ENCODE measurements at places on chromosomes 16 and 17.

GRCh38 chr17:79836972-79837887 is 2.0 kb downstream of the CBX4 start:
- peak; percentile 47 for DNase-seq

- no peak for DNase-seq
Measured at GRCh38 chr17:49577650-49577934, 1.9 kb downstream of the NXPH3 start.

- peak; percentile 41 for DNase-seq
Measured at GRCh38 chr17:14359163-14360020, 58.5 kb downstream of the HS3ST3B1 start.

DNA sequence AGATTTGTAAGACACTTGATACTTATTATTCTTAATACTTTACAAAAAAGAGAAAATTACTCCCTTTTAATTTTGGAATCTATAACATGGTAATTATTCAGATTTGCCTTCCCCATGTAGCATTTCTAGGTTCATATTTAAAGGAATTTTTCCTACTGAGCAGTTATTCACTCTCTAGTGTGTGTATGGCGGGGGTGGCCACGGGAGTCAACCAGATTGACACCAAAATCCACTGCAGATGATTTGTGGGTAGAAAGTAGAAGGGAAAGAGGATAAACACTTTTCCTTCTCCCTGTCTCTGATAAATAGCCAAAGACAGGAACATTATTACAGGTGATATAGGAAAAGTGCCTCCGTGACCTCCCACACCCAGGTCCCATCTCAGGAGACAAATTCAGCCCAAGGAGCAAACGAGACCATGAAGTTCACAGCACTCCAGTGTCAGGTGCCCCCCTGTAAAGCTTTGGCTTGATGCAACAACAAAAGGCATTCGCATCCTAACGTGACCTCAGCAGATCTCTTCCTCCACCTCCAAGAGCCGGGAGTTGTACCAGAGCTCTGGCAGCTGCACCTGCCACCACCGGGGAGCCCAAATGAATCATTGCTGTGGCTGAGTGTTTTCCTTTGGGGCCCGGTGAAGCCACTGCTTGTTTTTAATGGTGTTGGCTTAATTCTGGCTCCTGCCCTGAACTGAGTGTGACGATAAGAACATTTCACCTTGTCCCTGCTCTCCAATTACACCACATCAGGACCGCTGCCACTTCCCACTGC is 92.7 kb upstream of the NOL11 start:
- DNase-seq = no peak

DNA sequence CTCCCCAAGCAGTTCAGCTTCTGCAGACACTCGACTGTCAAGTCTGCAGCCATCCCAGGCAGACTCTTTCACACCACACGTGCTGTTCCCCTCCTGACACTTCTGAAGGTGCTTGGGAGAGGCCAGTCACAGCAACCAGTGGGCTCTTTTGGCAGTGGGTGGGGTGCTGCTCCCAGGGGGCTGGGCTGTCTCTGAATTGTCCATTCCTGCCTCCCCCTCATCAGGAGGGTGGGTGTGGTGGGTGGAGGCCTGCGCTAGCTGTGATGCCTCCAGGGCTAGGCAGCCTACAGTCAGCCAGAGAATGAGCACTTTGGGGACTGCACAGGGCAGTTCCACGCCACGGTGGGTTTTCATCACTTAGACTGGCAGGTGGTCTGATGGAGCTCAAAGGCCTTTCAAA is 10.3 kb downstream of the STARD3 start:
- DNase-seq = no peak

GRCh38 chr16:2586241-2586640 is 48.4 kb downstream of the PDPK1 start:
- no peak for DNase-seq

GRCh38 chr16:88842308-88842756 is 14.4 kb downstream of the GALNS start:
- no peak for DNase-seq

DNA sequence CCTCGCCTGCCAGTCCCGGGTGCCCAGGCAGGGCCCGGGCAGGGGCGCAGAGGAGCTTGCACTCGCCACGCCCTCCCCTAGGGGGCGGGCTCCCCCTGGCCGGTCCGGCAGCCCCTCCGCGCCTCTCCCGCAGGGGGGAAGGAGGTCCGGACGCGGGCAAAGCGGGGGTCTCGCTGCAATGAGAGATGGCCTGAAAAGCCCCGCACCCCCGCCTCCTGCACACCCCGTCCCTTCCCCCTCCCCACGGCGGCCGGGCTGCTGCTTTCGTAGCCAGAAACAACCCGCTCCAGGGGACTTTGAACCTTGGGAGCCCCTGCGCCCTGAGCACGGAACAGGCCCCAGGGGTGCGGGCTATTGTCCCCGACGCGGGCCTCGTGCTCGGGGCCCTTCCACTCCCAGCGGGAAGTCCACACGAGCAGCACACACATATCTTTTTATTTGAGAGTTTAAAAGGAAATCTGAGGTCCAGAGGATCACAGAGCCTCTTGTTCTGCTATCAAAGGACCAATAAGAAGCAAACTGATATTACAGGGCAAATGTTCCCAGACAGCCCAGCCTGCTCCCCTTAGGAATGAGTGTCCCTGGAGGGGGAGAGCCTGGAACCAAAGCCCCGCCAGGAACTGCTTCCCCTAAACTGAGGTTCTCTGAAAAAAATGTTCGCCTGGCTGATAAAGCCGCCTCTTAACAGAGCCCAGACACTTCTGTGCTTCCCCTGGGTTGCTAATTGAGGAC is 5.8 kb upstream of the CBX4 start:
- DNase-seq = peak; percentile 50

DNA sequence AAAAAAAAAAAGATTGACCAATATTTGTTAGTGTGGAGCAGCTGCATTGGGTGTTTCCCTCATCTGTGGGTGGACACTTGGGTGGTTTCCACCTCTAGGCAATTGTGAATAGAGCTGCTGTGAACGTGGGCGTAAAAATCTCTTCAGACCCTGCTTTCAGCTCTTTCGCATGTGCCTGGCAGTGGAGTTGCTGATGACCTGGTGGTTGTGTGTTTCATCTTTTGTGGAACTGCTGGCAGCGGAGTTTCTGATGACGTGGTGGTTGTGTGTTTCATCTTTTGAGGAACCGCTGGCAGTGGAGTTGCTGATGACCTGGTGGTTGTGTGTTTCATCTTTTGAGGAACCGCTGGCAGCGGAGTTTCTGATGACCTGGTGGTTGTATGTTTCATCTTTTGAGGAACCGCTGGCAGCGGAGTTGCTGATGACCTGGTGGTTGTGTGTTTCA is 21.4 kb downstream of the ZC3H18 start:
- no peak for DNase-seq

- no peak for DNase-seq
Measured at GRCh38 chr17:16971458-16972338, at the start of gene TNFRSF13B. Gene TNFRSF13B, minus strand, starts transcription at chr17:16972118. Its CDS starts 43 bp downstream, at chr17:16972075.

- peak; percentile 49 for DNase-seq
Measured at GRCh38 chr16:19884611-19885450, at the start of gene GPRC5B. Gene GPRC5B, minus strand, starts transcription at chr16:19884848. Its CDS starts 12,003 bp downstream, at chr16:19872845.

GRCh38 chr16:4723071-4723767 is 10.9 kb downstream of the ANKS3 start:
- DNase-seq = no peak

GRCh38 chr16:57315416-57315815 is 30.9 kb upstream of the PLLP start:
- no peak for DNase-seq

DNA sequence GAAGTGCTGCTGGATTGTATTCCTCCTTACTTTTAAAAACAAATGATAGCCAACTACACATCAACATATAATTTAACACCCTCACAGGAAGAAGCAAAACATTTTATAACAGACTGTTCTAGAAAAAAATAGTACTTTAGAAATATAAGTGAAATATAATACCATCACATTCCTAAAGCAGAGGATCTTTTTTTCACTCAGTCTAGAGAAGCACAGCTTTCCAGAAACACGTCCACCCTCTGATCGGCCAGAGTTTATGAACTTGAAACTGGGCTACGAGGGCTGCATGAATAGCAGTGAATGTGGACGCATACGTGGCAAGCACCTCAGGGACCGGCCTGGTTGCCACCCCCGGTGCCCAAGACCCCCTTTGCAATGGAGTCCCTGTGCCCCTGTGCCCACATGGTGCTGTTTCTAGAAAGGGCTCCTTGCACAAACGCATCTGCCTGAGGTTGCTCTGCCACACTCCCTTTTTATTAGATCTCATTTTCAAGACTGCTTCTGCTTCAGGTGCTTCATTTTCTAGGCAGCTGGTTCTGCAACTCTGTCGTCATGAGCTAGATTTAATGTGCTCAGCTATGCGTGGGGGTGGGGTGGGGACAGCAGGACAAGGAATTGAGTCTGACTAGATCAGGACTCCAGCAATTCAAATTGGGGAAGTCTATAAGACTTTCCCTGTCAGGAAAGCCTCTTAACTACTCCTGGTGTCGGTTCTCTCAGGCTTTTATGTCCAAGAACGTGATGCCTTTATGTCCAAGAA is 29.1 kb upstream of the ERN1 start:
- DNase-seq = no peak

DNA sequence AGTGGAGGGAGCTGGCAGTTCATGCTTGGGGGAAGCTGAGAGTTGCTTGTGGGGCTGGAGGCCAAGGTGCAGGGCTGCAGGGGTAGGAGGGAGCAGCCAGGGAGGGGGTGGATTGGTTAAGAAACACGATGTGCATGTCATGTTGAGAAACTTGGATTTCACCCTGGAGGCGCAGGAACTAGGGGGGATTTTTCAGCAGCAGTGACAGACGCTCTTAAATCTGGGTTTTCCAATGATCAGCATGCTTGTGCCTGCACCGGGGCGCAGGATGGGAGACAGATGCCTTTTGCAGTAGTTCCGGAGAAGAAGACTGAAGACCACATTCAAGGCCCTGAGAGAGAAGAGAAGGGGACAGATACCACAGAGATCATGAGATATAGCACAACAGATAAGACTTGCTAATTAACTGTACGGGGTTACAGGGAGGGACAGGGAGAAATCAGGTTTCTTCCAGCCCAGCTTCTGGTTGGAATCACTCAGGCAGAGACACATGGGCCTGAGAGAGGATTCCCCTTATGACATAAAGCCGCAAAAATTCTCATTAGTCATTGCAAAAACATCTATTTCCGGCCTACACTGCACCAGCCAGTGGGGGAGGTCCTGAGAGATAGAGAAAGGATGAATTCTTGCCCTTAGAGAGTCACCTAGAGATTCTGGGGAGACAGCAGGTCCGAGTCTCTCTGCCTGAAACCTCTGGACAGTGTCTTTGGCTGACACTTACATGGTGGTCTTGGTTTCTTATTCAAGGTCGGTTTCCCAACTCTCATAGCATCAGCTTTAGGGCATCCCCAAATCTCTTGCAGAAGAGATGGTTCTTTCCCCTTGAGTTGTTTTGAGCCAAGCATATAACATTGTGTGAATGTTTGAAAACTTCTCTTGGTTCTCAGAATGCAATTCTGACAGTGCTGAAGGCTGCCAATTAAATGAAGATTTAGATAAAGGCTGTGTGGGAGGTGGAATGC is 27.1 kb downstream of the CDH13 start:
- DNase-seq = peak; percentile 74

- DNase-seq = no peak
Measured at GRCh38 chr16:11162586-11163268, 93.3 kb downstream of the SOCS1 start.

DNA sequence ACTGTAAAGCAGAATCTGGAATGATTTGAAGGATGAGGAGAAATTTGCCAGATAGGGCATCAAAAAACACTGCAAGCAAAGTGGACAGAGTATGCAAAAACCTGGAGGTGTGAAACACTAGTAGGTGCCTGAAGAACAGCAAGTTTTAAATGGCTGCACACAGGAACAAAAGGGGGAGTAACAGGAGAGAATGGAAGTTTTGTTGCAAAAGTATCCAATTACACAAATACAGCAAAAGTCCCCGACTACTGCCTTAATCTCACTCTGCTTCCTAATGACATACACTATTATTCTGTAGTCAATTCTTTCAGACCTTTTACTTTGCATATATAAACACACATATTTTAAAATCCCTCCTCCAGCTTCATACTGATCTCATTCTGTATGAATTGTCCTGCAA is 1.5 kb downstream of the HEATR6 start:
- no peak for DNase-seq

DNA sequence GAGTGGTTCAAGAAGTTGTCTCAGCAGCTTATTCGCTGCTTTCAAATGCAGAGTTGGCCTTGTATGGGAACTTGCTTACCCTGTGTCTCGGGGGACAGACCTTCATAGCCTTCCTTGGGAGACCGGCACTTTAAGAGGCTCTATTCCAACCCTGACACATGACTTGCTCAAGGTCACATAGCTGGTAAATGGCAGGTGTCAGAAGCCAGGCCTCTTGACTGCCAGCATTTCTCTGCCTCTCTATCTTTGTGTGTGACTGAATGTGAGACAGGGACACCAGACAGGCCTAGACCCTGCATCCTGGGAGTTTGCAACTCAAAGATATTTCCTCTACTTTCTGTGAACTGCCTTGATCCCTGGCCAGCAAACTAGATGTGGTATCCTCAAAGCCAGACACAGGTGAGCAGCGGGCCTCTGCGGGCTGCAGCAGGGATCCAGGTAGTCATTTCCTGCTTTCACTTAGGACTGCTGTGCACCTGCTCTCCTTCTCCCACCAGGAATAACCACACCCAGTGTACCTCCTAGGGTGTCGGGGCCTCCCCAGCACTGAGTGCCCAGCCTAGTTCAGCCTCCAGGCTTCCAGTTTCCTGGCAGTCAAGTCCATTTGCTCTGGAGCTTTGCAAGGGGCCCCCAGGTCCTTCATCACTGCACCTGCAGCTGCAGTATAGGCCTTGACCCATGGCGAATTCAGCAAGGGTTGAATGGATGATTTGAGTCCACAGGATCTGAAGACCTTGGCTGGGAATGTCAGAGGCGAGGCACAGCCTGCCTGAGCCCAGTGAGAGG is 116.6 kb upstream of the TNRC6C start:
- DNase-seq = no peak

GRCh38 chr17:79171188-79171587 is 96.6 kb downstream of the ENGASE start:
- DNase-seq = no peak

GRCh38 chr17:69764146-69764545 is 310.9 kb upstream of the KCNJ16 start:
- no peak for DNase-seq

DNA sequence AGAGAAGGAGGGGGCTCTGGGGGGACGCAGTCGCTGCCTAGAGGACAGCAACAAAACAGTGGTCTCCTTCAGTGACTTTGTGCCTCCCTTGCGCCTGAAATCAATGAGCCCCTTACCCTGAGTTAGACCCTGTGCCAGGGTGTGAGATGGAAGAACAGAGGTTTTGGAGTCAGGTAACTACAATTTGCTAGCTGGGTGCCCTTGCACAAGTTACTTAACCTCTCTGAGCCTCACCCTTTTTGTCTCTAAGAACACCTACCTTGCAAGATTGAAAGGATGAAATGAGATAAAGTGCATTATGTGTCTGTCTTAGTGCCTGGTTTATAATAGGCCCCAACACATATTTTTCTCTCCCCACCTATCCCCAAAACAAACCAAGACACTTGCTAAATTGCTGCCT is 9.9 kb downstream of the RND2 start:
- DNase-seq = no peak
